ENCODE measurements at places on chromosomes 3 and 15.

DNA sequence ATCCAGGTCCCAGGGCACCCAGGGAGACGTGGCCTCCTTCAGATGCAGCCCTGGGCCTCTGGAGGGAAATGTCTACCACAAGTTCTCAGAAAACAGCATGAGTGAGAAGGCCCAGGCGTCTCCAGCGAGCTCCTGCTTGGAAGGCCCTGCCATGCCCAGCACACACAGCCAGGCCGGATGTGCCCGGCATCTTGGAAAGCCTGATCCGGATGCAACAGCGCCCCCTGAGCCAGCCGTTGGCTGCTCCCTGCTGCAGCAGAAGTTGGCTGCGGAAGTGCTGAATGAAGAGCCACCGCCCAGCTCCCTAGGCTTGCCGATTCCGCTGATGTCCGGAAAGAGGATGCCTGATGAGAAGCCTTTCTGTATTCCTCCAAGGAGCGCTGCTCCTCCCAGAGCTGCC, 856 bp downstream of the NPAP1 start:
- no peak for DNase-seq

GRCh38 chr3:8970971-8971589, 7.8 kb upstream of the RAD18 start:
- peak; percentile 43 for DNase-seq

GRCh38 chr3:120820748-120821147, 78.2 kb downstream of the GTF2E1 start:
- no peak for DNase-seq

GRCh38 chr15:48025118-48025517, 95.7 kb upstream of the SLC24A5 start:
- no peak for DNase-seq

DNA sequence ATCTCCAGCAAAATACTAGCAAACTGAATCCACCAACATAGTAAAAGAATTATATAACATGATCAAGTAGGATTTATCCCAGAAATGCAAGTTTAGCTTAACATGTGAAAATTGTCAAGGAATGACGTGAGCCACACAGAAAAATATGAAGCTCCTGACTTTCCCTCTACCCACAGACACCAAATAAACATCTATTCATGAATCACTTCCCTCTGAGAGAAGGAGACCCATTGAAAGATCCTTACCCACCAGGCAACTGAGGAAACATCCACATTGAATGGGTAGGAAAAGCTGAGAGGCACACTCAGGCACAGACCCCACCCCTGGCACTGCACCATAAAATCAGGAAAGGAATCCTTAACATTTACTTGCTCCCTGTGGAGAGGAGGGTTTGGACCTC, 102.2 kb upstream of the MANF start:
- DNase-seq = no peak

DNA sequence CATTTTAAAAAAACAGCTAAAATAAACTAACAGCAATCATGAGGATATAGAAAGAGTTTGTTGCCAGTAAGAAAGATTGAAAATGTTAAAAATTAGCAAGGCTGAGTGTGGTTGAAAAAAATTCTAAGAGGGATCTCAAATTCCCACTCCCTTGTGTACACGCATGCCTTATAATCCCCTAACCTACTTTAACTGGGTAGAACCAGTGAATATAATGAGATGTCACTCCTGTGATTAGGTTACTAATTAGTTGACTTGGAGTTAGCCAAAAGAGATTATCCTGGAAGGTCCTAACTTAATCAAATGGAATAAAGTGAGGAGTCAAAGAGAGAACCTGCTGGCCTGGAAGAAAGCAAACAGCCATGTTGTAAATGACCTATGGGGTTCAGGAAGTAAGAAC, 286.0 kb upstream of the TGFBR2 start:
- no peak for DNase-seq

DNA sequence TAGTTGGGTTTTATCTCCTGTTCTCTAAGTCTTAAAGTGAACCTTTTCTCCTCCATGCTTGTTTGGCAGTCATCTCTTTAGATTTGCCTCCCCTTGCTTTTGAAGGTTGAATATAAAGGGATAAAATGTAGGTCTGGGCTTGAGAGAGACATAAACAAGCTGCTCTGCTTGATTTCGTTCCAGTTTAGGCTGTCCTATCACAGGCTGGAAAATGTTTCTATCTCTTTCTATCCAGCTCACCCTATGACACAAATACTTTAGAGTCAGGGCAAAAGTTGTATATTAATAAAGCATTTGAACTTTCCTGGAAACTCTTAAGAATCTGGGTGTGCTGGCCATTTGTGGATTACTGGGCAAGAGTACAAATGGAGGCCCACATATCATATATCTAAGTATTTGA, 29.5 kb upstream of the ZBBX start:
- DNase-seq = no peak

DNA sequence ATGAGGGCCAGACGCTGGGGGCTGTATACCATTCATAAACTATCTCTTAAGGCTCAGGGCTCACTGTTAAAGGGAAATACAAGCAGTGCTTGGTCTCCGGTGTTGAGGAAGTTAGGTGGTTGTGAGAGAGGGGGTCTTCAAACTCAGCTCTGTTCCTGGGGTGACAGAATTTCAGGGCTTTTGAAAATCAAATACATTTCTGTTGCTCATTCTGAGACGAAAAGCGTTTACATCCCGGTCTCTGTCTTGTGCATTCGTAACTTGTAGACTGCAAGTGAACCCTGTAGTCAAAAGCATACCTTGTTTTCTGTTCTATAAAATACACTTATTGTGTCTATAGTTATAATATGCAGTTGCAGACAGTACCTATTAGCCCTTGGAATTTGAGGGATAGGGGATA, 1.7 kb downstream of the SLCO3A1 start:
- no peak for DNase-seq

DNA sequence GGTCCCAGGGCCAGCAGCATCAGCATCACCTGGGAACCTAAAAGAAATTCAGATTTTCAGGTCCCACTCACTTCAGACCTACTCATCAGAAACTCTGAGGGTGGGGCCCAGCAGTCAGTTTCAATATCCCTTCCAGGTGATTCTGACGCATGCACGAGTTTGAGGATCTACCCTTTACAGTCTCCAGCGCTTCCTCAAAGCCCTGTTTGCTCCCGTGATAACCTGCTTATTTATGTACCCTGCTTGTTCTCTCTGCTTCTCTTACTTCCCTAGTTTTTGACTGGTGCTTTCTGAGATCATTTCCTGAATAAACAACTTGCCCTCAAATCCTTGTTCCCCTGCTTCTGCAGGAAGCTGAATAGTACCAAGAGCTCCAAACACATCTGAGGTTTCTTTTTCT, 245.3 kb downstream of the ZNF621 start:
- DNase-seq = no peak

DNA sequence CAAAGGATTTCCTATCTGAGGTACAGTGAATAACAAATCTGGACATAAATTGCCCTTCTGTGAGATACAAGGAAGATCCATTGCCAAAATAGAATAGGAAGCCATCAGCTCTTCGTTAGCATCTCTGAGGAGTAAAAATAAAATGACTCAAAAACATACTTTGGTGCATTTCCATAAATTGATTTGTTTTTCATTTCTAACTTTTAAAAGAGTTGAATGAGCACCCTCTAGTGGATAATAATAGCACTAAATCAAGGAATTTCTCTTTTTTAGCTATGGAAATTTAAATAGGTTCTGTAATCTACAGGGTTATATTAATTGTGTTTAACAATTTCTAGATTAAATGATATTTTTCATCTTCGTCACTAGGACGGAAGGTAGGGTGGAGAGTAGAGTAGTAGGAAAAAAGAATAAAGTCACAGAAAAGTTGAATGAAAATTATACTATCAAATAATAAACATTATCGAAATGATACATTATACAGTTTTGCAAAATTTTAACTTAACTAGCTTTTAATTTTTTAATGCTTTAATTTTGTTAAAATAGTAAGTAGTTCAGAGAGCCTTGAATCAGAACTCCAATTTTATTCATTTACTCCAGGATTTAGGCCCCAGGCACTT, 6.4 kb downstream of the NSUN3 start:
- DNase-seq = peak; percentile 8

DNA sequence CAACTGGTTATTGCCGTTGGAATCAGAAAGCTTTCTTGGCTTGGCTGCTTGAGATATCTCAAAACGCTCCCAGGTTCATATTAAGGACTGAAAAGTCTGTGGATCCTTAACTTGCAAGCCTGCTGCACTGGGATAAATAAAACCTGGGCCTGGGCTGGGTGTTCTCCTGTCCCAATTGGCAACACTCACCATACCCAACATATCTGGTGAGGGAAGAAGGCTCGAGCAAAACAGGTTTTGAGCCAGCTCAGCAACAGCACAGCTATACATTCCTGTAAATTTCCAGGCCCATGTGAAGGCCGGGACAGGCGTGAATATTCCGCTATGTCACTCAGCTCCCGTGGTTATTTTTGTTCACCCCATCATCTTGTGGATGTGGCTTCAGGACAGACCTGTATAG, 169.0 kb upstream of the BCL6 start:
- no peak for DNase-seq

GRCh38 chr15:87722941-87723691, 533.4 kb downstream of the NTRK3 start:
- peak; percentile 47 for DNase-seq

GRCh38 chr3:108124337-108125152, 33.7 kb upstream of the CD47 start:
- no peak for DNase-seq

DNA sequence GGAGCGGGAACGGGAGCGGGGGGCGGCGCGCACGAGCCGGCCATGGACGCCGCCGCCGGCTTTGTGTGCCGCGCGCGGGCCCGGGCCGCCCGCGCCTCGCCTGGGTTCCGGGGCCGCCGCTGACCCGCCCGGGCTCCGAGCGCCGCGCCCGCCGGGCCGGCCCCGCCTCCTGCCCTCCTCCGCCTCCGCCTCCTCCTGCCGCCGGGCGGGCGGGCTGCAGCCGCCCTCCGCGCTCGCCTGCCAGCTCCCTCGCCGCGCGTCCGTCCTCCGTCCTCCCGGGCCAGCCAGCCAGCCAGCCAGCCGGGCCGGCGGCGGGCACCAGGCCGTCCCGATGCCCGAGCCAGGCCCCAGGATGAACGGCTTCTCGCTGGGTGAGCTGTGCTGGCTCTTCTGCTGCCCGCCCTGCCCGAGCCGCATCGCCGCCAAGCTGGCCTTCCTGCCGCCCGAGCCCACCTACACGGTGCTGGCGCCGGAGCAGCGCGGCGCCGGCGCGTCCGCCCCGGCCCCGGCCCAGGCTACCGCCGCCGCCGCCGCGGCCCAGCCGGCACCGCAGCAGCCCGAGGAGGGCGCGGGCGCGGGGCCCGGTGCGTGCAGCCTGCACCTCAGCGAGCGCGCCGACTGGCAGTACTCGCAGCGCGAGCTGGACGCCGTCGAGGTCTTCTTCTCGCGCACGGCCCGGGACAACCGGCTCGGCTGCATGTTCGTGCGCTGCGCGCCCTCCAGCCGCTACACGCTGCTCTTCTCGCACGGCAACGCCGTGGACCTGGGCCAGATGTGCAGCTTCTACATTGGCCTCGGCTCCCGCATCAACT, at the start of gene ABHD17C:
Gene ABHD17C, plus strand, starts transcription at position 212 of the 812 bp plus-strand sequence. Its CDS starts 120 bp downstream, at position 332.
- DNase-seq = peak; percentile 14

DNA sequence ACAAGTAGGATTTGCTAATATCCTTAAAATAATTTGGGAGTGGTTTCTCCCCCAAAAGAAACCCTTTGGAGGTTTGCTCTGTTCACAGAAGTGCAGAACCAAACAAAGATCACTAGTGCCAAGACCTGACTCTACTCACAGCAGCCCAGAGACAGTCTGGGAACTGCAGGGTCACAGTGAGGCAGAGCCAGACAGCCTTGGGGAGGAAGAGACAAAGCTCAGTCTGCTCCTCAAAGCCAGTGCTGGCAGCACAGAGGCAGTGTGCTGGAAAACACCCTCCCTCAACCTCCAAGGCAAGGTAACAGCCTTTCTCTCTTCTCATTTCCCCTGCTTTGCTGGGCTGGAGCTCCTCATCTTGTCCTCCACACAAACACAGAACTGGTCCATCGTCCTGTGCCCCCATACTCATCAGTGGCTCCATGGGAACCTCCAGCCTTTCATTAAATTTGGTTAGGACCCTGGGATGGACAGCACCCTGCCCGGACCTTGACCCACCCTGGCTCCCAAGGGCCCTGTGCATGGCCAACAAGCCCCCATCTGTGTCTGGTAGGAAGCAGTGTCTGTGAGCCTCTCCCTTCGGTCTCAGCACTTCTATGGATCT, 12.6 kb downstream of the RAB6B start:
- DNase-seq = no peak
